IMR-90 (cell line): ENCODE measurements at places on chromosomes 16 and 17. TPM values are rescaled to one million over a fixed set of nuclear protein-coding genes. Genes with fewer than 3 reads are reported as not detected.

TPSB2 gene
- total RNA-seq, result not detected in 2 replicates

DNA sequence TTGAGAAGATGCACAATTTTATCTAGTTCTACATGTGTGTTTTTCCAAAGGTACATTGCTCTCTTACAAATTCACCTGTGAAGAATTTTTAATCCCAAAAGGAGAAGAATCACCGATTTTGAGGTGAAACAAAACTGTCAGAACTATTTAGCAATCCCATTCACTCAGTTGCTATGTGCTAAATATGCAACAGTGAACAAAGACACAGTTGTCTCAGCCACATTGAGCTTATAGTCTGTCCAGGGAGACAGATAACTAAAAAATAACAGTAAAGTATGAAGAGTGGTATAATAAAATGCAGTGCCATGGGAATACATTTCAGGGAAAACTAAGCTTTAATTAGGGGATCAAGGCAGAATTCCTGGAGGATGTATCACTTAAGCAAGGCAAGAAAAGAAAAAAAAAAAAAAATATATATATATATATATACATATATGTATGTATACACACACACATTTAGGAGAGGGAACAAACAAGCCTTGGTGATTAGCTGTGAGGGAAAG is 110.4 kb downstream of the SPAG9 start:
- no peaks in the 10 kb centered on the region for H3K27me3 ChIP-seq
- no peak for DNase-seq
- H3K27ac ChIP-seq, result no peak overlapping the region
- H3K4me3 ChIP-seq, result no peak overlapping the region
- peaks cover 15% of the 10 kb centered on the region for H3K36me3 ChIP-seq
- no peaks in the 10 kb centered on the region for H3K4me1 ChIP-seq

- no peaks in the 10 kb centered on the region for H3K27me3 ChIP-seq
- H3K4me3 ChIP-seq, result peak overlapping the region; percentile 94
- peaks cover 3% of the 10 kb centered on the region; the same call in 1 of the 2 replicates for H3K36me3 ChIP-seq
- peak overlapping the region; percentile 97 for H3K27ac ChIP-seq
- H3K4me1 ChIP-seq, result peaks cover 42% of the 10 kb centered on the region
- DNase-seq, result peak; percentile 47
These were observed 14.7 kb upstream of the BCAR1 start for GRCh38 chr16:75265911-75266701.

GRCh38 chr16:87526238-87526947 is 33.6 kb upstream of the ZCCHC14 start:
- H3K27me3 ChIP-seq, result peaks cover 28% of the 10 kb centered on the region
- H3K27ac ChIP-seq, result no peak overlapping the region
- no peaks in the 10 kb centered on the region for H3K36me3 ChIP-seq
- H3K4me3 ChIP-seq, result no peak overlapping the region
- no peaks in the 10 kb centered on the region for H3K4me1 ChIP-seq
